Sigmoid colon (tissue), 7 donors: ENCODE measurements at places on chromosomes 7 and 10.

DNA sequence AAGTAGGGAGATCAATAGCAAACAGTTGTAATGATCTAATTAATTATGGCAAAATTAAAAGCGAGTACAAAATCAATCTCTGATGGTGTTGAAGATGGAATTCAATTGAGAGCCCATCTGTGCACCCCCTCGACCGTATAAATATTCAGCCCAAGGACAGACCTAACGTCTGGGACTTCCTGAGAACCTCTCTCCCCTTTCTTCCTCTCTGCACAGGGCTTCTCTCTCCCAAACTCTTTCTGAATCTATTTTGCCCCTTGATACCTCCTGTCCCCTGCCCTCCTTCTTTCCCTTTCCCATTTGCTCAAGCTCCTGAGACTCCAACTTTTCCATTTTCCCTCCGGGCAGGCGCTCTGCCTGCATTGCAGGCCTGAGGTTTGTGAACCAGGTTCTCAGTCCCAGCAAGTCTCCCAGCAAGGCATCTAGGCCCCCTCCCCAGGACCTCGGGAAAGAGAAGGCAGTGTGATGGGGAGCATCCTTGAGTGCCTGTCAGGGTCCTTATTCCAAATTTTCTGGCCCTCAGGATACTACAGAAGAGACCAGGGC lies 8.5 kb upstream of the PAX2 start:
- no peak for DNase-seq

GRCh38 chr7:129557686-129558481 lies 53.6 kb upstream of the NRF1 start:
- DNase-seq = no peak

GRCh38 chr7:11505471-11505985 lies 326.5 kb downstream of the THSD7A start:
- DNase-seq = no peak

DNA sequence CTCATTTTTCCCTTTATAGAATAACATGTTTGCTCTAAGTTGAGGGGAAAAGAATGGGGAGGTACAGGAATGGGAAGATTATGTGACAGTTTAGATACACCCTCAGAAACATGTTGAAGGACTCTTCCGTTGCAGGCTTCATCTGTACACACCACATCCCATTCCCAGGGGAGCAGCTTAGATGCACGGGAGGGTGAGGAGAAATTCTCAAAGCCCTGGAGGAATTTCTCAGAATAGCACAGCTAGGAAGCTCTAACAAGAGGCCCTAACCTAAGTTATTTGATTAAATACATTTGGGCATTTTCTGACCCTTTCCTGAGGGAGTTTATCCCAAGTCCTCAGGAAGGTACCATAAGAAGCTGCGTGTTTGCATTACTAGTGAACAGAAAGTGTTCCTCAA lies 660.2 kb upstream of the IGFBP3 start:
- no peak for DNase-seq

- no peak for DNase-seq
Observed at GRCh38 chr10:46304062-46304461, 17.3 kb downstream of the ANTXRL start.

GRCh38 chr7:80827239-80827633 lies 91.6 kb downstream of the SEMA3C start:
- no peak for DNase-seq

- no peak for DNase-seq
Observed at GRCh38 chr7:138223402-138223879, 147.2 kb downstream of the AKR1D1 start.

DNA sequence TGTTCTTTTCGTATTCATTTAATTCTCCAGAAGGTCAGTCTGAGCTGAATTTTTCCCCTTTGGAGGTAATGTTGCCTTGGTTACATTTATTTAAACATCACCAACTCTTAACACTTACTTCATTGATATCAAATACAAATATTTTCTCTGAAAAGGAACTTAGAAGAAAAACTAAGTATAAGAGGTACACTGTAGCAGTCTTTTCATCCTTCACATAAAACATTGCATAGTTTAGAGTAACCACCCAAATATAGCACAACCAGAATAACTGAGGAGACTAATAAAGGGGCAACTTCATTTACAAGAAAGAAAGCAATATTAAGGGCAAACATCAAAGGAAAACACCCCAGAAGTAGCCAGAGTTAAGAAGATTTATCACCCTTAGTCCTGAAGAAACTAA lies 1115.0 kb upstream of the POT1 start:
- DNase-seq = no peak

- no peak for DNase-seq
Observed at GRCh38 chr10:125061557-125062226, 98.7 kb downstream of the CTBP2 start.

DNA sequence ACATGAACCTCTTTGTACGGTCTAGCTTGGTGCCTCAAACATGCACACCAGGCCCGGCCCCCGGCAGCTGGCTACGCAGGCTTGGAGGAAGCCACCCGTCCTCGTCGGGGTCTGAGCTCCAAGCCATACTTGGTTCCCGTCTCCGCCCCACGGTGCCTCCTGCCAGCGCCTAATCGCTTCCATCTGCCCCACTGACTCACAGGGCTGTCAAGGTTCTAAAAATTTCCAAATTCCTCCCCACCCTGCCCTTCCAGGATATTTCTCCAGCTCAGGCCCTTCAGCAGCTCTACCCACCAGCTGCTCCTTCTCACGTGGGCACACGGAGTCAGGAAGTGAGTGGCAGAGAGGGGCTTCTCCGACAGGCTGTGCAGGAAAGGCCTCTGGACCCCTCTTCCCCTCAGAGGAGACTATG lies 38.8 kb downstream of the TMEM270 start:
- DNase-seq = peak; percentile 89

GRCh38 chr7:120743128-120743527 lies 114.8 kb downstream of the TSPAN12 start:
- DNase-seq = no peak

DNA sequence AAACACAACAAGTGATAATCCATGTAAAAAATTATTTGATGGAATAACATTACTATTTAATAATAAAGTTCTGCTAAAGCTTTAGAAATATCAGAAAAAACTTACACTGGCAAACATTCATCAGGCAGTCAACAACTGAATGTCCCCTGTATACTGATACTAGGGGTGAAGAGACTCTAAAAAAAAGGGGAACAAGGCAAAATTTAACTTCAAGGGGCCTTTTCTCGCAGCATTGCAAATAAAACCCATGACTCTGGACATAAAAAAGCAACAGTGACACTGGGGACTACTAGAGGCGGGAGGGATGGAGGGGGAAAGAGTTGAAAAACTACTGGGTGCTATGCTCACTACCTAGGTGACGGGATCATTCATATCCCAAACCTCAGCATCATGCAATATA lies 5.8 kb upstream of the IFRD1 start:
- DNase-seq = no peak

GRCh38 chr7:134587750-134588149 lies 38.8 kb downstream of the AKR1B15 start:
- no peak for DNase-seq

GRCh38 chr10:1462032-1462431 lies 275.3 kb downstream of the ADARB2 start:
- DNase-seq = no peak
